NCI-H226 (cell line): ENCODE measurements at places on chromosomes 12 and 14.

GRCh38 chr14:24713404-24713803, 79.4 kb upstream of the GZMB start:
- no peak for DNase-seq

GRCh38 chr12:83841620-83842019, 1071.0 kb downstream of the SLC6A15 start:
- no peak for DNase-seq

DNA sequence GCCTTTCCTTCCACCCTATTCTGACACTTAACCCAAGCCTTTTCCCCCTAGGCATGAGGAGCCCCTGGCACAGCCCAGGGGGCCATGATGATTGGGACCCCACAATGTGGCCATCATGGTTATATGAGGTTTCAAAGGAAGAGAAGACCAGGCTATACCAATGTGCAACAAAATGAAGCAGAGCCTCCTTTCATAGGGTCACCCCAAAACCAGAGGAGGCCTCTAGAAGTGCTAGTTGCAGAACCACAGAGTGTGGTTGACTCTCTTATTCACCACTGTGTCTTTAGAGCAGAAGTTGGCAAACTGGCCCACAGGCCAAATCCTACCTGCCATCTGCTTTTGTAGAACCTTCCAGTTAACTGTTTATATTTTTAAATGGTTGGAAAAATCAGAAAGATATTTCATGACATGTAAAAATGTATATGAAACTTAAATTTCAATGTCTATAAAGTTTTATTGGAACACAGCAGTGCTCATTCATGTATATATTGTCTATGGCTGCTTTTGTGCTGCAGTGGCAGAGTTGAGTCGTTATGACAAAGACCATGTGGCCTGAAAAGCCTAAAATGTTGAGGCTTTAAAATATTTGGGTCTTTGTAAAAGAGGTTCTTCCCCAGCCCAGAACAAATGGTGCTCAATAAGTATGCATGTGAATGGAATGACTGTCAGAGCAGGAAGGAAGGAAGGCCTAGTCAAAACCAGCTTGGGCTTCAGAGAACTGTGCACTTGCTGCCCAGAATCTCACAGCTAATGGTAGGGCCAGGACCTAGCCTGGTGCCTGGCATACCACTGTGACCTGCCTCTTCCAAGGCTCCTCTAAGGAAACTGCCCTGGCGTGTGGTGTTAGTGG, 49.2 kb downstream of the SUSD6 start:
- no peak for DNase-seq

- no peak for DNase-seq
Measured at GRCh38 chr12:26473291-26473690, 277.9 kb downstream of the SSPN start.

DNA sequence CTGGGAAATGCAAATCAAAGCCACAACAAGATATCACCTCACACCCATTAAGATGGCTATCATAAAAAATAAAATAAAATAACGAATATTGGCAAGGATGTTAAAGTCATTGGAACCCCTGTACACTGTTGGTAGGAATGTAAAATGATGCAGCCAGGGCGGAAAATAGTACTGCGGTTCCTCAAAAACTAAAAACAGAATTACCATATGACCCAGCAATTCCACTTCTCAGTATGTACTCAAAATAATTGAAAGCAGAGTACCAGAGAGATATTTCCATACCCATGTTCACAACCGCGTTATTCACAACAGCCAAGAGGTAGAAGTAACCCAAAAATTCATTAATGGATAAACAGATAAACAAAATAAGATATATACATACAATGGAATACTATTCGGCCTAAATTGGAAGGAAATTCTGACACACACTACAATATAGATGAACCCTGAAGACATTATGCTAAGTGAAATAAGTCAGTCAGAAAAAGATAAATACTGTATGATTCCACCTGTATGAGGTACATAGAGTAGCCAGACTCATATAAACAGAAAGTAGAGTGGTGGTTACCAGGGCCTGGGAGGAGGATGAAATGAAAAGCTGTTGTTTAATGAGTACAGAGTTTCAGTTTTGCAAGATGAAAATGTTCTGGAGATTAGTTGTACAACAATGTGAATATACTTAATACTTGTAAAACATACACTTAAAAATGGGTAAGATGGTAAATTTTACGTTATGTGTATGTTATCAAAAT, 84.6 kb downstream of the TXNDC16 start:
- no peak for DNase-seq

GRCh38 chr12:132407992-132408391, 78.6 kb upstream of the GALNT9 start:
- no peak for DNase-seq

DNA sequence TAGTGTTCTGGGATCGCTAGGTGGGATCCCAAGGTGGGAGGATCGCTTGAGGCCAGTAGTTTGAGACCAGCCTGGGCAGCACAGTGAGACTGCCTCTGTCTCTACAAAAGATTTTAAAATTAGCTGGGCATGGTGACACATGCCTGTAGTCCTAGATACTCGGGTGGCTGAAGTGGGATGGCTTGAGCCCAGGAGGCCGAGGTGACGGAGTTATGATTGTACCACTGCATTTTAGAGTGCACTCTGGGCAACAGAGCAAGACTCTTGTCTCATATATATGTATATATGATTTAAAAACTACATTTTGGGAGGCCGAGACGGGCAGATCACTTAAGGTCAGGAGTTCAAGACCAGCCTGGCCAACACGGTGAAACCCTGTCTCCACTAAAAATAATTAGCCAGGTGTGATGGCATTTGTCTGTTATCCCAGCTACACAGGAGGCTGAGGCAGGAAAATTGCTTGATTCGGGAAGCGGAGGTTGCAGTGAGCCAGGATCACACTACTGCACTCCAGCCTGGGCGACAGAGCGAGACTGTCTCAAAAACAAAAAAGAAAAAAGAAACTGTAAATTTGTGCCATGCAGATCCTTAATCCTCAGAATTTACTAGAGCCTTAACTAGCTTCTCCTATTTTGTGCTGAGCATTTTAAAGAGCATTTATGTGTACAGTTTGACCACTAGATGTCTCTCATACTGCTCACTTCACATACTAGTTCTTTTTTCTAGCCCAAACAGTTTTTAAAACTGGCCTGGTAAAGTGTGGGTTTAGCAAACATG, 114.8 kb downstream of the MON2 start:
- DNase-seq: peak; percentile 41
